ENCODE measurements at places on chromosomes 16 and 17. TPM values are rescaled to one million over a fixed set of nuclear protein-coding genes. Genes with fewer than 3 reads are reported as not detected.
A peak's percentile ranks its signal among the peaks of the same experiment; 100 is the strongest.

OR3A3 gene
- polyA plus RNA-seq, result 0.10 TPM

TEKT1 gene
- 0.73 TPM for polyA plus RNA-seq

KIF2B gene
- not detected for polyA plus RNA-seq

KRT31 gene
- polyA plus RNA-seq, result not detected

SLC5A10 gene
- polyA plus RNA-seq, result 0.43 TPM

RETREG3 gene
- polyA plus RNA-seq, result 60.5 TPM

RHBDL1 gene
- polyA plus RNA-seq, result 1.6 TPM

FAM171A2 gene
- 42.7 TPM for polyA plus RNA-seq

KRTAP4-6 gene
- not detected for polyA plus RNA-seq

KRTAP29-1 gene
- not detected for polyA plus RNA-seq

KRTAP1-1 gene
- polyA plus RNA-seq, result not detected

DNA sequence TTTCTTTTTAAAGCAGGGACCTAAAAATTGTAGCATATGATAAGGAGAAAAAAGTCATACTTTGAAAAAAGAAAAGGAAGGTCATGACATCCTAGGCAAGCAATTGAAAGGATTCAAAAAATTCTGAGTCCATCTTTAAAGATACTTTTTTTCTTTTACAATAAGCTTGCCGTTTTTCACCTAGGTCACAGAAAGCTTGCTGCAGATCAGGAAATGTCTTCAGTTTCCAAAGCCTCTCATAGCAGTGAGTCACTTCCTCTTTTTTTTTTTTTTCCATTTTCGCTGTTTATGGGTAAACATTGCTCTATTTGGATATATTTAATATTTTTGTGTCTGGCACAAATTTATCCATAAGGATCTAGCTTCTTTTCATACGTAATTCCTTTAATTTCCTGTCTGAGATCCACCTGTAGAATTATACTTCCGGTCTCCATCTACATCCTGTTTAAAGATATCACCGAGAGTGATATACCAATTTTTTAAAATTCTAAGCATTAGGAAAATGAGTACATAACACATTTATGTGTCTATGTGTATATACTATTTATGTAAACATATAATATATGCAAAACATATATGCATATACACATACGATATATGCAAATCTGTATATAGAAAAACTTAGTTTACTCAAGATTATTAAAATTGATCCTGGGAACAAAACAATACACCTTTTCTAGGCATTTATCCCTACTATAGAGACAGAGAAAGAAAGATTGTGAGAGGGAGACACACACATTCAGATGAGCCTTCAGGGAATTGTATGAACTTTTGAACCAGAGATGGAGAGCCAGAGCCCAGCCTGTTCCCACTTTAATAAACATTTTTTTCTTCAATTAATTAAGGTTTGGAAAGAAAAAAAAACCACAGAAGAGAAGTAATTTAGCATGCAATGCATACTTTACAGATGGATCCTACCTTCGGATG, 134.4 kb downstream of the SKAP1 start:
- DNase-seq, result no peak

DNA sequence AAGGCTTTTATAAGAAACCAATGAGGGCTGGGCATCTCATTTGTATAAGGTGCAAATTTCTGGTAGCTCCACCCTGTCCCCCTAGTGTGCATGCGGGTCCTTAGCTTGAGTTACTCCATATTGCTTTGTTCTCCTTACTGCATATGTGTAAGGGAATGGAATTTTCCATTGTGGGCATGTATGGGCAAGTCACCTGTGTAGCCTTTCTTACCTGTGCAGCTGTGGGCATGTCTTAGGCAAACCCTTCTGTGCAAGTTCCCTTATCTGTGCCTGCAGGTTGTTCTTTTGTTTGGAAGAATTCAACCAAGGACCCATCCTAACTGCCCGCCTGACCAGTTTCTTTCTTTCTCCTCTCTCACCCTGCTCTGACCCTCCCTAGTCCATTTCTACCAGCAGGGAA, 122.8 kb upstream of the HS3ST4 start:
- no peak for DNase-seq

- no peak for DNase-seq
Measured at GRCh38 chr16:88295671-88296436, 86.9 kb upstream of the ZNF469 start.

DNA sequence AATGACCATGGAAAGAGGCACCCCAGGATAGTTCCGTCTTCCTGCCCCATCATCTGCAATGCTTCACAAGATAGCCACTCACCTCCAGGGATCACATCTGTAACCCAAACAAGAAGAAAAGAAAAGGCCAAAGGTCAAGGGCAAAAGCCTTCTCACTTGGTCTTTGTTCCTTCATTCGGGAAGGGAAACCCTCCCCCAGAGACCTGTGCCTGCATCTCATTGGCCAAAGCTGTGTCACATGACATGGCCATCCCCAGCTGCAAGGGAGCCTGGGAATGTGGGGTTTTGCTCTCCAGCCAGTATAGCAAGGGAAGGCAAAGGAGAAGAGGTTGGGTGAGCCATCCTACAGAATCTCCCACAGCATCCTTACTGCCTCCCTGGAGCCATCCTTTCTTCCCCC, 47.9 kb downstream of the NOL11 start:
- DNase-seq, result no peak

- DNase-seq, result no peak
Measured at GRCh38 chr17:72458301-72458700, 337.5 kb downstream of the SOX9 start.

GRCh38 chr17:18961634-18962493, 9.9 kb downstream of the SLC5A10 start:
- no peak for DNase-seq

GRCh38 chr17:41464173-41464572, 3.0 kb downstream of the KRT32 start:
- no peak for DNase-seq

- no peak for DNase-seq
Measured at GRCh38 chr17:63476854-63477479, at the start of gene ACE. TSS of gene ACE (plus strand) at chr17:63477061. CDS start at chr17:63477095, 34 bp downstream.

DNA sequence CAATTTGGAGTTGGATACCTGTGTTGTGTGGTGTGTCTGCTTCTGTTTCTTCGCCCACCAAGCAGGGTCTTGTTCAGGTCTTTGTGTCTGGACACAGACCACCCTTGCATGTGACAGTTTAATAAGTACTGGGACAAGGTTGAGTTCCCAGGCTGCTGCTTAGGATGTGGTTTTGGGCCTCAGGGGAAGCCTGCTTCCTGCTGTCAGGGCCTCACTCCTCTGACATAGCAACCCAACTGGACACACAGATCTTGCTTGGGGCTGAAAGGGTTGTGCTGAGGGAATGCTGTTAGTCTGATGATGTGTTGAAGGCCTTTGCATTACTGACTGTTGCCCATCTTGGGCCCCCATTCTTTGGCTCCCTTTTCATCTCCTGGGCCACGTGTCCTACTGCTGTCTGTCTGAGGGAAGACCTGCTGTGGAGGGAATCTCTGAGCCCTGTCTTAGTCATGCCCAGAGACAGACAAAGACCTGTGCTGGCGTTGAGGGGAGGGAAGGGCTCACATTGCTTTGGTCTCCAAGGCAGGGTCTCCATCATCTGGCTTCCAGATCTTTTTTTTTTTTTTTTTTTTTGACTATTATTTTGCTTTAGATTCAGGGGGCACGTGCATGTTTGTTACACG, 4.7 kb upstream of the TGFB1I1 start:
- no peak for DNase-seq

DNA sequence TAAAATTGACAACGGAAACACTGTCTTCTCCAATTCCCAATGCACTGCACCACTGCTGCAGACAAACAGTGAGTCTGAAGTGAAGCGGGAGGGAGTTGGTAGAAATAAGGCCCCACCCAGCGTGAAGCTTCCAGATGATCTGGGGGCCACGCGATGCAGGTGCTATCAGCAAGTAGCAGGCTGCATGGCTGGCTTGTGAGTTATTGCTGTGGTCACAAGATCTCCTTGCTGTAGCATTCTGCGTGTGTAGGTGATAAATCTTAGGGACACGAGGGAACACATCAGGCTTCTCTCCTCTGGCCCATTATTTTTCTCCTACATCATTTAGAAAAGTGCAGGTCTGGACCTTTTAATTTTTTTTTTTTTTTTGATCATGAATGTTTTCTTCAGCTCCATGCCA, 407.6 kb downstream of the TMEM114 start:
- peak; percentile 58 for DNase-seq

DNA sequence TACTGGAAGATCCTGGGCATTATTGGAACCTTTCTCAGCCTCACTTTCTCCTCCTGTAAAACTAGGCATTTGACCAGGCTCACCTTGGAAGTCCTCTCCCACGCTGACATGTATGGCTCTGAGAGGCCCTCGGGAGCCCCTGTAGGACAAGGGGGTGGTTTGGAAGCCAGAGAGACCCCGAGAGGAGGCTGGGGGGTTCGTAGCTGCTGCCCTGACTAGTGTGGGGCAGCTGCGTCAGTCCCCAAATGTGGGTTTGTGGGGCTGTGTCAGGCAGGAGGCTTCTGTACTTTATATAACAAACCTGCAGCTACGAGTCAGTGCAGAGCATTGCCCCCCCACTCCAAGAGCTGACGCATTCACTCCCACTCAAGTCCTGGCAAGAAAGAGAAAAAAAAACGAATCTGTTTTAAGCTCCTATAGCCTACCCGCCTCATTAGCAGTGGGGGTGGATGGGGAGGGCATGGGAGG, 1.8 kb downstream of the CX3CL1 start:
- peak; percentile 46 for DNase-seq

GRCh38 chr16:57593021-57593420, 35.4 kb upstream of the ADGRG1 start:
- no peak for DNase-seq

- DNase-seq, result no peak
Measured at GRCh38 chr16:50272111-50272571, 5.8 kb downstream of the ADCY7 start.

DNA sequence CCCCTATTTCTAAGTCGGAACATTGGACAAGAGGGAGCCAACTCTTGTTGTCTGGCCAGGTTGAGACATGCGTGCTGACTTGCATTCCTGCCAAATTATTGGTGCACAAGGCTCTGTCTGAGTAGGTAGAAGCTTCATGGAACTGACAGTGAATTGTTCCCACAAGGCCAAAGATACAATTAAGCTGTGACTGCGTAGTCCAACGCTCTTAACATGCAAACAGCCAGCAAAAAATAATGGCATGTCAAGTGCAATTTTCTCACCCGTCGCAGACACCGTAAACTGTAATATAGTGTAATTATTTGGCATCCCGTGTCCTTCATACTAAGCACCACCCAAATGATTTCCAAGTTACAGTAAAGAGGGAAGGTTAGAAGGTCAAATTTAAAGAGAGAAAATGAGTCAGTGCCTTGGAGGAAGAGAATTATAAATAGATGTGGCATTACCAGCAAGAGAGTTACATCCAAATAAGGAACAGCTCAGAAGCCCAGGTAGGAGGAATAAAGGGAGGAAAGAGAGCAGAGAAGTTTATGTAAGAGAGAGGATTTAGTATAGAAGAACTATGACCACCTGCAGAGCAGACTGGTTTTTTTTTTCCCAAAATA, 21.8 kb downstream of the CDH8 start:
- DNase-seq, result no peak

GRCh38 chr17:36939802-36940312, 2.6 kb downstream of the LHX1 start:
- DNase-seq, result no peak

GRCh38 chr17:64679710-64680216, 17.7 kb upstream of the SMURF2 start:
- DNase-seq, result no peak

- DNase-seq, result peak; percentile 22
Measured at GRCh38 chr16:9090101-9090959, 1.1 kb upstream of the HAPSTR1 start.

GRCh38 chr17:29384901-29385300, 5.3 kb upstream of the TAOK1 start:
- DNase-seq, result no peak

DNA sequence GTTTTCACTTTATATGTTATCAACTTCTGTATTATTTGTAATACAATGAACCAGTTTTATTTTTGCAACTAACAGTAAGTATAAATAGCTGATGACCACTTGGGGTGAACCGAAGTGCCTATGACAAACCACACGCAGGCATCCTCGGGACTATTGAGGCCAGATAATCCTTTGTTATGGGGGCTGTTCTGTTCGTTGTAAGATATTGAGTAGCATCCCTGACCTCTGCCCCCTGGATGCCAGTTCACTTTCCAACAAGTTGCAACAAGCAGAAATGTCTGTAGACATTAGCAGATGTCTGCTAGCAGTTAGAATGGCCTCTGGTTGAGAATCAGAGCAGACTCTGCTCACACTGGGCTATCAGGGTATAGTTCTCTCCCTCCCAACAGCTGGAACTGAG, 277.0 kb downstream of the WWOX start:
- DNase-seq, result no peak

DNA sequence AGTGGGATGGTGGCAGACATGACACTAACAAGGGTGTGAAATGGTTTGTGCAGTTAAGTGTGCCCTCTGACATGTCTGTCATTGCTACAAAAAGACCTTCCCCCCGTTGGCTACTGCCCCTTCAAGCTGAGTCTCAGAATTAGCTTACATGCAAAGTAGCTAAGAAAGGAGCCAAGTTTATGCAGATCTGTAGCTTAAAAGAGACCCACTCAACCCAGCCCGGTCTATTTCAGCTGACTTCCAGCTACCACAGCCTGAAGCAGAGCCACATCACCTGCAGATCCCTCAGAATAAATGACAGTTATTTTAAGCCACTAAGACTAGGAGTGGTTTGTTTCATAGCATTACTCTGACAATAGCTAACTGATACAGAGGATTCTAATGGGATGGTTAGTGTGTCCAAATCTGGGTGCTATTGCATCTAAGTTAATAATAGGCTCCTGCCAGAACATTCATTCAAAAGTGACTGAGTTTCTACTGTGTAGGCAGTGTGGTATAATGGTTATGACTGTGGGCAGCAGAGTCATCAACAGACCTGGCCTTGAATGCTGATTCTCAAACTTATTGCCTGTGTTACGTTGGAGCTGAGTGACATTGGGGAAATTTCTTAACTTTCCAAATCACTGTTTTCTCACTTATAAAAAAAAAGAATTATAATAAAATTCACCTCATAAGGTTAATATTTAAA, 11.7 kb downstream of the C17orf67 start:
- DNase-seq, result no peak

GRCh38 chr16:86961171-86961601, 356.0 kb downstream of the C16orf95 start:
- peak; percentile 69 for DNase-seq

GRCh38 chr17:50258647-50259476, 15.4 kb upstream of the TMEM92 start:
- no peak for DNase-seq

DNA sequence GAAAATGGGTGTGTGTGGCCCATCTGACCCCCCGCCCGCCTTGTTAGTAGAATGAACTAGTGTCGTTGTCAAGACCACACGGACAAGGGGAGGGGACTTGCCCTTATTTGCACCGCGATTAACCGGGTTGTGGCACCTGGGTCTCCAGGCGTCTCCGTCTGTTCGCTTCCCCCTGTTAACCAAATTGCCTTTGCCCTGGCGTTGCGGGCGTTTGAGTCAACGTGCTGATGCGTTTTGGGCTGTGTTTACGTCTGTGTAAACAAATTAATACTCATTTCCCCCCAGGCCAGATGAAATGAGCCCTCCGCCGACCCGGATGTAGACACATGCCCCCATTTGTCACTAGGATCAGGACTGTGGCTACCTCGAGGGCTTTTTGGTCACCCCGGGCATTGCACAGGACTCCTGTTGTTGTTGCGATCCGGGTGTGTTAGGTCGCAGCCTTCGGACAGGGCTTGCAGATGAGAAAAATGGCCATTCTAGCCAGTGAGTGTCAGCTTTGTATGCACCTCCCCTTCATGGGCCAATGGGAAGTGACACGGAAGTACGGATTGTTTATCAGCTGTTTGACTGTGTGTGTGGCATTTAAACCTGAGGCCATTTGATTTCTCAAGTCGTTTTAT, 906 bp downstream of the RBL2 start:
- peak; percentile 76 for DNase-seq

All from renal pelvis (tissue), 12 donors.